ENCODE measurements at places on chromosomes 16 and 17. TPM values are rescaled to one million over a fixed set of nuclear protein-coding genes. Genes with fewer than 3 reads are reported as not detected.

The TP53TG3F gene
- total RNA-seq, result not detected

GRCh38 chr17:35981908-35982330 is 622 bp upstream of the CCL16 start:
- no peak for DNase-seq

- peak; percentile 88 for DNase-seq
Observed at GRCh38 chr17:31052187-31052889, 42.4 kb upstream of the NF1 start.

GRCh38 chr17:4566785-4567184 is 6.4 kb upstream of the GGT6 start:
- DNase-seq, result peak; percentile 48

GRCh38 chr17:49512296-49513043 is 17.4 kb downstream of the NGFR start:
- no peak for DNase-seq

The TRPV2 gene
- total RNA-seq, result 14.5 TPM

DNA sequence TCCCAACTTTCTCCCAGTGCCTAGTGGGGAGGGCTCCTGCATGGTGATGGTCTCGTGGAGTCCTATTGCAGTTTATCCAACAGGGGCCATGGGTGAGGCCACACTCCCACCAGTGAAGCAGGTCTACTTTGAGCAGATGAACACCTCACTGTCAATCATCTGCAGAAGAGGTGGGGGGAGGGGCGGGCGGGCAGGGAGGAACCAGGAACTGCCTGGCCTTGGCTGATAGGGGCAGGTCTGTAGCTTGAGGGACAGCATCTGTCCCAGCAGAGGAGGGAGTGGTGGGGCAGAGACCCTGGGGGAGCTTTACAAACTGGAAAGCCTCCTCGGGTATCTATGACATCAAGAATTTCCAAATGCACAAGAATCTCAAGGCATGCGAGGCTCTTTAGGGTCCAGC is 58.7 kb upstream of the ZNF423 start:
- no peak for DNase-seq
